ENCODE measurements at places on chromosomes 11 and 22.

GRCh38 chr22:19812910-19813309 lies 41.8 kb downstream of the GNB1L start:
- DNase-seq = no peak

- no peak for DNase-seq
These were observed 26.7 kb downstream of the ZBTB16 start for GRCh38 chr11:114085965-114086793.

DNA sequence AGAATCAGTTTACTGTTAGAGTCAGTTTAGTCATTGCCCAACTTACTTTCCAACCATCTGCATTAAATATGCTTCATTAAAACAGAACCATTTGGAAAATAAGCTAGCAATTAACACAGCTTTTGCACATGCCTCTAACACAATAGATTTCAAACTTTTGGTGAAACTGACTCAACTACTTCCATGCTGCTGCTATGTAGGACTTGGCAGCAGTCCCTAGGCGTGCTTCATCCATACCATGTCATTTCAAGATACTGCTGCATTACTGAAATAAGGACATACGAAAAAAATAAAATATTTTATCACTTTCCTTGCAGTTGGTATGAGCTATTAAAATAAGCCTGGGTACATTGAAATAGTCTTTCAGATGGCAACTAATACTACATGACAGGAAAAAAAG lies 65.5 kb upstream of the SOX6 start:
- no peak for DNase-seq

DNA sequence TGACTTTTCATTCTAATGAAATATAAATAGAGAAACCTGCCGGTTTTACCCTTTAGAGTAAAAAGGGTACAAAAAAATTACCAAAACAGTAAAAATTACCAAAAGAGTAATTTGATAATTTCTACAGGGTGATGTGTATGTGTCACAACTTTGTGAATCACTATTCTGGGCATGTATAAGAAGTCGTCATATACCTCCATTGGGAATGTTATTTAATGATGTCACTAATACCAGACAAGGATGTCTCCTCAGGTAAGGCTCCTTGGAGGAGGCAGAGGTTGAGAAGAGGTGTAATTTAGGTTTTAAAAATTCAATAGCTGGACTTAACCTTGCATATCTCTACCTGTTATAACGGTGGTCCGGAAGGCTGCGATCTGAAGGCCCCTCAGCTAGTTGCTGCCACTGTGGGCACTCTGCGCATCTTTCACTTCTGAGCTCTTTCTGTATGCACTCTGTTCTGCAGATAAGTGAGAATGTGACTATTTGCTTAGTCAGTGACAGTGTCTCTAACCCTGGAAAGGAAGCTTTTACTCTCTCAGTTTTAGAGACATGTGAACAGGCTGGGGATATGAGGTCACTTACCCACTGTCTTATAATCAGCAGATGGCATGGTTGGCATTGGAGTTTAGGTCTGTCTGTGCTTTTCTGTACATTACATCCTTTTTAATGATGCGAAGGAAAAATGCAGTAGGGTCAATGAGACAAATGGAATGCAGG lies 987 bp upstream of the NCR3LG1 start:
- DNase-seq = no peak

- no peak for DNase-seq
These were observed 29.2 kb downstream of the PDGFB start for GRCh38 chr22:39215426-39216142.

DNA sequence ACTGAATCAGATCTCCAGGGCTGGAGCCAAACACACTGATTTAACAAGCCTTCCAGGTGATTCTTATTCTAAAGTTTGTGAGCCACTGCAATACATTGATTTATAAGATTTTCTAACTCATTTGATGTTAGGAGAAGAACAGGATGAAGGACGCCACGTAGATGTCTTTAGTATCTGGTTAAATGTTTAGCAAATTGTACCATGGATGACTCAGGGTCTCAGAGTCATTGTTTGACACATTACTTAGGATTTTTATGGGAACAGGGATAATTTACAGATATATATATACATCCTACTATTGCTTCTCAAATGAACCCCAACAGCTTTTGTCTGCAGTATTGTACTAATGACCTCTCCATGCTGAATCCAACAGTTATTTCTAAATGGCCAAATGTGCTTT lies 143.1 kb upstream of the DDI1 start:
- no peak for DNase-seq

GRCh38 chr22:25364736-25365241 lies 145.3 kb downstream of the CRYBB2 start:
- DNase-seq = peak; percentile 78

GRCh38 chr11:36116161-36116560 lies 172.3 kb downstream of the LDLRAD3 start:
- no peak for DNase-seq
